Fibroblast of skin of scalp (primary cell): ENCODE measurements at places on chromosomes 13 and 19.

DNA sequence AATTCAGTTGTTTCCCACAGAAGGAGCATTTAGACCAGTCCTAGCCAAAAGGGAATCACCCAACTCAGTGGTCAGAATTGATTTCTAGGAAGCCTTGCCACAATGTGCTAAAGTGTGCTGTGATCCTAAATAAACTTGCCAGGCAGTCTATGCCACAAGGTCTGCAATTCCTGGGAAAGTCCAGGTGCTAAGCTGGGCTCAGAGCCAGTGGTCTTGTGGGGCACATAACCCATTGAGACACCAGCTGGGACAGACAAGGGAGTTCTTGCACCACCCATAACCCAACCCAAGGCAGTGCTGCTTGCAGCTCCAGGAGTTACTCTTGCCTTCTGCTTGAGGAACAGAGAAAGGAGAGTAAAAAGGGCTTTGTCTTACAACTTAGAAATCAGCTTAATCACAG, 489.5 kb upstream of the SPRY2 start:
- DNase-seq, result no peak

DNA sequence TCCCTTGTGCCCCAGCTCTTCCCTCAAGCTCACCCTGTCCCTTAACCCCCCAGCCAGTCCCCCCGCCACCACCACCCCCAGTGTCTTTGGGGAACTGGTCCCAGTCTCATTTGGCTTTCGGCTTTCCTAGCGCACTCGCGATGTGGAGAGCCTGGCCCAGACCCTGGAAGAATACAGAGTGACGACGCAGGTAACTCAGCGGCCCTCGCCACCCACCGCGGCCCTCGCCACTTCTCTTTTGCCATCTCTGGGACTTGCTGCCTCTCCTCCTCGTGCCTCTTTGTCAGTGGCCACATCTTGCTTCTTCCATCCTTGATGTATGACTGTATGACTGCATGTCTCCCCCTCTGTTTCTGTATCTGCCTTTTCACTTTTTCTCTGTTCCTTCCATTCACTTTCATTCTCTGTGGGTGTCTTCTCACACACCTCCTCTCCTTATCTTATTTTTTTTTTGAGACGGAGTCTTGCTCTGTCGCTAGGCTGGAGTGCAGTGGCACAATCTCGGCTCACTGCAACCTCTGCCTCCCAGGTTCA, 15.7 kb downstream of the PTH2 start:
- DNase-seq, result no peak

- DNase-seq, result no peak
Measured at GRCh38 chr19:2624537-2625091, 77.9 kb downstream of the GNG7 start.

DNA sequence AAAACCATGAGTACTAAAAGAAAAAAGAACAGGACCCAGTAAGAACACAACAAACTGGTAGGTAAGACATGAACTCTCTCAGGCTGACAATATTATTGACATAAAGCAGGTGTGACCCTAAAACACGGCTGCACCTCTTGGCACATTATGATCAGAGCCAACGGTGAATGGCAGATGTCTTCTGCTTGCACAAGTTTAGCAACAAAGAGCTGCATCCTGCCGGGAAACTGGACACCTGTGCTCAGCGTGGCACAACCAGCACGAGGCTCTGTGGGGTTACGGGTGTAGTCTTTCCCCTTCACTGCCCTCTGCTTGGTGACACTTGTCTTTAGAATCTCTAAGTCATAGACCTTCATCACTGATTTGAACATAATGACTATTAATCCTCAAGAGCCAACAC, 97.9 kb downstream of the DOCK9 start:
- DNase-seq, result no peak

DNA sequence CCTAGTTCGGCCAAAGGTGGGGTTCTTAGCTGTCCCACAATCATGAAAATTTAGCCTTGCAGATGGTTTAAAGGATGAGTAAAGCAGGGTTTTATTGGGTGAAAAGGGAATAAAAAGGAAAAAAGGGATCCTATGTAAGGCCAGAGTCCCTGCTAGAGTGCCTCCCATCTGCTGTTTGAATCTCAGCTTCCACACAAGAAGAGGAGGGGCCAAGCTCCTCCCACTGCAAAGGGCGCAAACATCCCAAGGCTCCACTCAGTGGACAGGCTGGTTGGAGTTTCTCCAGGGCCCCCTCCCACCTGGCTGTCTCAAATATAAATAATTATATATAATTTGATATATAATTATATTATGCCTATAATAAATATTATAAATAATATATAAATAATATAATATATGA, 1272.1 kb upstream of the PCDH20 start:
- no peak for DNase-seq

DNA sequence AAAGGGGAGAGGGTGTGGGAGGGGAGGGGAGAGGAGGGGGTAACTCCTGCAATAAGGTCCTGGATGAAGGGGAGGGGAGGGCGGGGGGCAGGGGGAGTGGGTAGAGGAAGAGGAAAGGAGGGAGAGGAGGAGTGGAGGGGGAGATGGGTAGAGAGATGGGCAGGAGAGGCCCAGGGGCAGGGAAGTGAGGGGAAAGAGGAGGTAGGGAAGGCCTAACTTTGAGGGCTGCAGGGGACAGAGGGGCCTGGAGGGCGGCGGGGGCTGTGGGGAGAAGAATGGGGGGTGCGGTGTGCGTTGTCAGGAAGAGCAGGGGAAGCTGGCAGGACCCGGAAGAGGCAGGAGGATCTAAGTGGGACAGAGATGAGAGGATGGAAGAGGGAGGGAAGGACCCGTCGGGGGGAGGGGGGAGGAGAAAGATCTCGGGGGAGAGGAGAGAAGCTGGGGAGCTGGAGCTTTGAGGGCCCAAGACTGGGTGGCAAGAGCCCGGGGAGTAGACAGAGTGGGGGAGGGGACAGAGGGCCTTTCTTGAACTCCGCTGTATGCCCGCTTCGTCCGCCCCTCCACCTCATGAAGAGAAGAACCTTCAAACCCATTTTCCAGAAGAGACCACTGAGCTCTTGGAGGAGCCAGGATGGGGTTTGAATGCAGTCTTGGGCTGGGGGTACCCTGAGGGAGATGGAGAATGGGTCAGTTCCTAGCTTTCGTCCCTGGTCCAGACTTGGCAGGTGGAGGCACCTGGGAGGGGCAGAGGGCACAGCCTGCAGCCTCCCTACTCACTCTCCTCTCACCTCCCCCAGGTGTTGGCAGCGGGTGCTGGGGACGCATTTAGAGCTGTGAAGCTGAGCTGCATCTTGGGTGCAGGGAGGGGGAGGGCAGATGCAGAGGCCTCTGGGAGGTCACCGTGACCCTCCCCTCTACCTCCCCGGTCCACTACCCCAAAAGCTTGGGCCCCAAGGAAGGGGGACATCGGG, 778 bp upstream of the LRRC4B start:
- DNase-seq, result no peak

GRCh38 chr19:49853852-49854377, 3.0 kb downstream of the PTOV1 start:
- no peak for DNase-seq

DNA sequence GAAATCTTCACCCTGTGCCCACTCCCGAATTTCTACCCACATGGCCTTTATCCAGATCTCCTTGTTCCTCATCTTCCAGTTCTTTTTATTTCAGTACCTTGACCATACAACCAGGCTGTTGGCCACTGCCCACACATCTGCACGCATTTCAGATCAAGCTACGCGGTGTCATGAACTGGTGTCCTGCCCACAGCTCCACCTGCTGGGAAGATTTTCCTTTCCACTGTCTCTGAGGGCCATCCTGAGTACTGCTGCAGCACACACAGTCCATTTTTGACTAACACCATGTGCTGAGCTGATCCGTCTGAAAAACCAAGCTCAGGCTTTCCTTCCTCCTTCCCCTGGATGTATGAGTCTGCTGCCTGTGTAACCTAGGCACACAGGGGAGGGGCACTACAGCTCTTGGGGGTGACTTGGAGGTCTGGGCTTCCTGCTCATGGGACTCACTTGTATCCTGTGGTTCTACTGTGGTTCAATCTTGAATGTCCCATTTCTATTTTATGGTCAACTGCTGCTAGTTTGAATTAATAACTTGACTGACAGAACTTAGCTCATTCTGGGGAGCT, 71.9 kb downstream of the WASF3 start:
- no peak for DNase-seq

GRCh38 chr19:32522967-32523366, 58.0 kb upstream of the PDCD5 start:
- DNase-seq, result no peak

- no peak for DNase-seq
Measured at GRCh38 chr13:113274721-113275120, 22.3 kb upstream of the LAMP1 start.

DNA sequence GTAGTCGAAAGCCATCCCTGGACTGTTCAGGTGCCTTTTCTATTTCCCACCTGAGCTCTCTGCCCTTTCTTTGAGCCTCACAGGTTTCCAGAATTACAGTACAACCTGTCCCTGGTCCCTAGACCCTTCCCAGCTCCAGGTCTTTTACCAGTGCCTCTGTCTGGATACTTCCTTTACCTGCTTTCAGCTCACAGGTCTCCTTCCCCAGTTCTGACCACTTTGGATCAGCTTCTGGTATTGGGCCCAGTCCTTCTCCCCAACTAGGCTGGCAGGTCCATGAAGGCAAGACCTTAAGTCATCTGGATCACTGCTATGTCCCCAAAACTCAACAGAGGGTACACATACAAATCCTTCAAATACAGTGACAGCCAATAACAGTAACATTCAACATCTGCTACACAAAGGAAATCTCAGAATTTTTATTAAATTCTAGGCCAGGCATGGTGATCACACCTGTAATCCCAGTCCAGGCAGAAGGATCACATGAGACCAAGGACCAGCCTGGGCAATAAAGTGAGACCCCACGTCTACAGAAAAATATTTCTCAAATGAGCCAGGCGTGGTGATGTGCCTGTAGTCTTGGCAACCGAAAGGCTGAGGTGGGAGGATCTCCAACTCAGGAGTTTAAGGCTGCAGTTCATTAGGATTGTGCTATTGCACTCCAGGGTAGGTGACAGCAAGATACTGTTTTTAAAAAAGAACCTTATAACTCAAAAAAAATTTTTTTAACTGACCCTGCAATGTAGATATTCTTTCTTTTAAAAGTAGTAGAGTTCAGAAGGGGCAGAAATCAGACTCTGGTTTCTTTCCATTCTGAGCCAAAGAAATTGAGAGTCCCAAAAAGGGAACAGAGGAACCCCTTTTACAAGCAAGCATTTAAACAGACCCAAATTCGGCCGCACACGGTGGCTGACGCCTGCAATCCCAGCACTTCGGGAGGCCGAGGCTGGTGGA, 1.3 kb downstream of the RPS16 start:
- no peak for DNase-seq

GRCh38 chr13:33262062-33262487, 23.5 kb downstream of the STARD13 start:
- no peak for DNase-seq

DNA sequence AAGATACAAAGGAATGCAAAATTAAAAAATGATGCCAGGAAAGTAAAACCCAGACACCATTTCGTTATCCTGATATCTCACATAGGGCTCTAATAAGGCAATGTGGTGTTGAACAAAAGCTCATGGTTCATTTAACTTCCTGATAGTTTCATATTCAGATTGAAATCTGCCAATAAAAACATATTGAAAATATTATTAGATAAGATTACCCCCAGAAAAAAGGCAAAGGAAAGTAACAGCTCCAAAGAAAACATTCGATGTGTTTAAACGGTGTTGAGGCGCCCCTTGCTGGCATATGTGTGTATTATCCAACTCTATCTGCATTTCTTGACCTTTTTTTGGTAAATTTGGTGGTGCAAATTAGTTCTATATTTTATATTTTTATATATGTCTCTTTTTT, 75.9 kb downstream of the ESD start:
- DNase-seq, result peak; percentile 61

DNA sequence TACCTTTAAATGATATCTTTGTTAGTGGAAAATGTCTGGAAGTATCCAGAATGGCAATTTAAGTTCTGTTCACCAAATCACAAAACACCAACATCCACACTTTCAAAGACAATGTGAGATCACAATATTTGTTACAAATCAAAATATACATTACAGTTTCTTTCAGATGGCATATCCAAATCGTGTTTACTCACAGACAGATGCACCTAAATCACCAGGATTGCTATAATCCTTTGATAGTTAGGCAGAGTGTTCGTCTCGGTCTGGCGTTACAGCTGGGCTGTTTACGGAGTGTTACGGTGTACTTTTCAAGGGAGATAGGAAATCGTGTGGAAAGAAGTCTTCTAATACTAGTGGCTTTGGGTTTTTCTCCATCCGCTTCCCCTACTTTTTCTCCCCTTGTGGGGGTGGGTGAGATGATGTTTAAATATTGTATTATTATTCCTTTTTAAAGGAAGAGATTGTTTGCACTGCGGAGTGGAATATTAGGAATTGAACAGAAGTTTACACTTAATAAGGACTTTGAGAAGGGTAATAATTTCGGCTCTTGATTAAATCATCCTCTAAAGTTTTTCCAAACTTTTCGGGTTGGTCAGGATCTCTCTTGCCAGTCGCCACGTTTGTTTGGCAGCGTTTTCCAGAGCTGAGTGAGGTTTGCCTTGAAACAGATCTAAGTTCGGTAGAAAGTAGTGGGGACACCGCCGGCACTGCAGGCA, 1.8 kb downstream of the MAB21L1 start:
- DNase-seq, result peak; percentile 42

GRCh38 chr19:37466798-37467607, at the start of gene ZNF569:
Gene ZNF569, minus strand, starts transcription at chr19:37467444. Its CDS starts 22,523 bp downstream, at chr19:37444921.
- peak; percentile 94 for DNase-seq

GRCh38 chr13:51758691-51759090, 45.3 kb downstream of the DHRS12 start:
- DNase-seq, result no peak

DNA sequence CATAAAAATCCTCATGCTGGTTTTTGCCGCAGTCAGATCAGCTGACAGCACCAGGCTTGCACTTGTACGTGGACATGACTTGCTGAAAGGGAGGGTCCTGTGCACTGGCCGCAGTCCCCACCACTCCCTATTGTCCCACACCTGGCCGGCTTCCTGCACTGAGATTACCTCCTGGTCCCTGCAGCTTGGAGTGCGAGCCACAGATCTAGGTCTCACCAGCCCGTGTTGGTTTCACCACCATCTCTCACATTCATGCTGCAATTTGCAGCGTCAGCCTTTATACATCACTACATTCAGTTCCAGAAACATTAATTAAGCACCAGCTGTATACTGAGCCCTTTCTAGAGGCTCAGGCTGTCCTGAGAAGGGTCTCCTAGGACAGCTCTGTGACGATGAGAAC, 15.0 kb upstream of the CD22 start:
- DNase-seq, result no peak

DNA sequence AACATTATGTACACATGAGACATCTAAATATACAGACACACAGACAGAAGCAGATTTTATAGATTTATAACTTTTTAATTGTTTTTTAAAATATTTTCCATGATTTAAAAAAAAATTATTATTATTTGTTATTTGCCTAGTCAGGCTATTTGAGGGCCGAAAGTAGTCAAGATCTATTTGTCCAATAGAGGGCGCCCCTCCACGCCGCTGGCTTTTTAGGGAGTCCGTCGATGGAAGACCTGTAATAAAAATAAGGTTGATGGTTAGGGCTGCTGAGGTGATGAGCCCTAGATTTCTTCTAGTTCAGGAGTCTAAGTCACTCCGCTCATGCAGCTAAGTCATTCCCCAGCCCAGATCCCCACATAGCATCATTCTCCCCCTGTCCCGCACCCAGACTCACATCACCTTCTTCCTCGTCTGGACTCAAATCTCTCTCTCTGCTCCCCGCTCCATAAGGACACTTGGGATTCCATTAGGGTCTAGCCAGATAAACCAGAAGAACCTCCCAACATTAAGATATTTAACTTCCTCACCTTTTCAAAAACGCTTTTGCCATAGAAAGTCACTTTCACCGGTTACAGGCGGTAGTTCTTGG, 33.9 kb upstream of the CEACAM21 start:
- peak; percentile 26 for DNase-seq

GRCh38 chr13:37729876-37730275, 131.3 kb upstream of the POSTN start:
- no peak for DNase-seq

GRCh38 chr19:20667281-20667680, 5.9 kb upstream of the ZNF626 start:
- DNase-seq, result no peak
